ENCODE measurements at places on chromosomes 16 and 17.
A peak's percentile ranks its signal among the peaks of the same experiment; 100 is the strongest.

DNA sequence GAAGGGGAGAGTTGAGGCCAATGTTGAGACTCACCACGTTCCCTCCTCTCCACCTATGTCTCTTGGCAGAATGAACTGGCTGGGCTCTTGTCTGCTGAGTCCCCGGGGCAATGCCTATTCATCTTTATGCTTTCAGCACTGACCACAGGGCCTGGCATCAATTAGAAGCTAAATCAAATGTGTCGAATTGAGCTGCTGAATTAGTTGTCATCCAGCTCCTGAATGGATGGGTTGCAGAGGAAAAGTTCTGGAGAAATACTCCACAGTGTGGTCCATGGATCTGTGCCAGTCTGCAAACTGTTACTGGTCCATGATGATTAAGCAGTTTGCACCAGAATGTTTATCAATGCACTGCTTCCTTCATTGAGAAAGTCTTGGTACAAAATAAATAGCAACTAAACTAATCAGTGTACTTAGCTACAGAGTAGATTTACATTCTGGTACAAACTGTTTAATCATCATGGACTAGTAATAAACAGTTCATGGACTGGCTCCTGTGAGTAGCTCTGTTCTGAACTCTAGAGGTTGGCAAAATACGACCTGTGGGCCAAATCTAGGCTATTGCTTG is 4.6 kb downstream of the CNGB1 start:
- no peak for DNase-seq

- no peak for DNase-seq
Measured at GRCh38 chr16:28937222-28937876, 5.6 kb downstream of the CD19 start.

GRCh38 chr17:56913000-56913311 is 893 bp downstream of the TRIM25 start:
- DNase-seq, result no peak

GRCh38 chr16:74465281-74465680 is 44.0 kb upstream of the CLEC18B start:
- DNase-seq, result no peak

GRCh38 chr17:34307110-34307509 is 12.1 kb upstream of the CCL8 start:
- DNase-seq, result peak; percentile 77

- peak; percentile 73 for DNase-seq
Measured at GRCh38 chr17:29124135-29124924, 55.9 kb downstream of the MYO18A start.

DNA sequence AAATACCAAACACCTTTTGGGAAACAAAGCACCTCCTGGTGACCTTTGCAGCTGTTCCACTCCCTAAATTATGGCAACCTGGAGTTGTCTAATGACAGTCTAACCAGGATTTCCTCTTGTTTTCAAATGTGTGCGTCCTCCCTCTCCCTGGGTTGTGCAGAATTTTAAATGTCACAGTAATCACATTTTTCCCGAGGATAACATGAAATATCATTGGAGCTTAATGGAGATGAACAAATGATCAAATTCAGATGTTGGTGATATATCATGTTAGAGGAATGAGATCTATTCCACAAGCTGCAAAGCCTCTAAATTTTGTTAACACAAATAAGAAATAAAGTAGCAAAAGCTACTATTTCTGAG is 86.9 kb upstream of the HLF start:
- no peak for DNase-seq
